ENCODE measurements at places on chromosomes 16 and 17.
A peak's percentile ranks its signal among the peaks of the same experiment; 100 is the strongest.

DNA sequence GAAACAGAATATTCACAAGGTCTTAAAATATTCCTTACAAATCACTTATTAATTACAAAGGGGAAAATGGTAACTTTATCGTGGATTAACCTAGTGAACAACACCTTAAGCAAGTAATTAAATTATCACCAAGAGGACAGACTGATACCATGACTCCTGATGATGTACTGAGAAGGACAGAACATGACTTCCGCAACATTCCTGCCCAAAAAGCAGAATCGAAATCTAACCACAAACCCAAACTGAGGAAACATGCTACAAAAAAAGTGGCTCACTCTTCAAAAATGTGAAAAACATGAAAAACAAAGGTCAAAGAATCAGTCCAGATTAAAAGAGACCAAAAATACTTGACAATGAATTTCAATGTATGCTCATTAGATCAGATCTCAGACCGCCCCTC, 151.5 kb downstream of the AATF start:
- DNase-seq = no peak

DNA sequence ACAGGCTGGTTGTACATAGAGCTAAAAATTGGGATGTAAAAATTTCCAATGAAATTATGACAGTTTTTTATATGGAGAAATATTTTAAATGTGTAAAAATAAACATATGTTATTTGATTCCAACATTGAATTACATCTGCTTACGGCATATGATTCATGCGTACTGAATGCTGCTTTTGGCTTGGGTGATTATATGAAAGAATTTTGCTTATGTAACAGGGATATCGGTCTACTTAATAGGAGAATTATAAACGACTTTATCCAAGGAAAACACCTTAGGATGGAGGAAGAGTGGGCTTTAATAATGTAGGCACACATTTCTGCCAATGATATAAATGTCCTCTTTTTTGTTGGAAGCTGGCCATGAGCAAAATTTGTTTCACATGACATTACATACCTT, 197.3 kb upstream of the GOT2 start:
- no peak for DNase-seq

- DNase-seq = peak; percentile 59
These were observed 23.6 kb upstream of the ABR start for GRCh38 chr17:1203111-1203966.

- no peak for DNase-seq
These were observed 8.4 kb downstream of the TMEM95 start for GRCh38 chr17:7363311-7363710.

- DNase-seq = peak; percentile 56
These were observed 67.6 kb downstream of the CDH13 start for GRCh38 chr16:82694239-82694874.

DNA sequence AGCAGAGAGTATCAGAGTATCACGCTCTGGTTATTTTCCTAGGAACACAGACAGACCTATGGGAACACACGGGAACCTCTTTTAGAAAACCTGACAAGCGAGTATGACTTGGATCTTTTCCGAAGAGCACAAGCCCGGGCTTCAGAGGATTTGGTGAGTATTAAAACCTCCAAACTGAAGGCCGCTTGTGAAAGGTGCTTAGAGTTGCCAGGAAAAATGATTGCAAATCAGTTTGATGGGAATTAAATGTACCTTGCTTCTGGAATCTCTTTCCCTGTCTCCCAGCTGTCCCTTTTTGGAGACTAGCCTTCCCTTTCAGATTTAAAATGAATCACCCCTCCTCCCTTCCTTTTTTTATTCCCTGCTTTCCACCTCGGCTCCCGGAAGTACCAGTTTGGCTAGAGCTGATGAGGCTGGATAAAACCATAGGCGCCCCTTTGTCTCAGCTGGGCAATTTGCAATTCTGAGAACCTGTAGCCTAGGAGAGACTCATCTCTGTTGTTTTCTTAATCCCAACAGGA, 27.3 kb downstream of the KAT7 start:
- DNase-seq = peak; percentile 18

DNA sequence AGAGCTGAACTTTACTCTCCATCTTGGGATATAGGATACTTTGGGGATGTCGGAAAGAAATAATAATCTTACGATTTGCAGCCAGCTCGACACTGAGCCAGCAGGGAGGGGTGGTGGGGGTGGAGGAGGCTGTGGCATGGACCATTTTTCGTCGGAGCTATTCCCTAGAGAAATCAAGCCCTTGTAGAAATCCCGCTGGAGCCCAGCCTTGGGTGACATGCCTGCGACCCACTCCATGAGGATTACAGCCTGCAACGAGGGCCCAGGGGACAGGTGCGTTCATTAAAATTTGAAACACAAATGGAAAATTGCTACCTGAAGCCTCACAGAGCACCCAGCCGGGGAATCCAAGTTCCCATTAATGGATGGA, 82.8 kb upstream of the GSE1 start:
- DNase-seq = no peak

GRCh38 chr17:75518201-75518600, 1.9 kb downstream of the TSEN54 start:
- DNase-seq = no peak

DNA sequence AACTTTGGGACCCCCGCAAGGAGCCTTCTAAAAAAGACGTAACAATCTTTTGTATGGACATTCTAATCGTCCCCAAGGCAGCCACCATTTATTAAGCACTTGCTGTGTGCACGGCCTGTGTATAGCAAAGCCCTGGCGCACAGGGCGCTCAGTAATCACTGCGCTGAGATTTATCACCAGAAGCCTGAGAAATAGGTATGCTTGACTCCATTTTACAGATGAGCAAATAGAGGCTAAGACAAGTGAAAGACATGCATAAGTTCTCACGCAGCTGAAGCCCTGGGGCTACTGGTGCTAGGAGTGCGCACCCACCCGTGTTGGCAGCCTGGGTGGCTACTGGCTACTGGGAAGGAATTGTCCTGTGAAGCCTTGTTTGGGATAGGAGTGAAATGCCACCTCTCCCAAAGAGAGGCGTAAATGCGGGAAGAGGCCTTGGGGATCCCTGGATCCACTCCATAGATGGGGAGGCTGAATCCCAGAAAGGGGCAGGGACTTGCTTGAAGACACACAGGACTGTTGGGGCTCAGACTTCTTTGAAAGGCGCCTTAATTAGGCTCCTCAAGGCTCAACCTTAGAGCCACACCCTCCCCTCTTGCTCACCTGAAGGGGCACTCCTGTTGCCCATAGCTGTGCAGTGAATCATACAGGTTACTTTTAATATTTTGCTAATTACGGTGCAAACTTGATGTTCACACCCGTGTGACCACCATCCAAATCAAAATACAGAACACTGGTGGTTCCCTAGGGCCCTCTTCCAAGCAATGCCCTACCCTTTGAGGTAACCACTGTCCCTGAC, 634 bp upstream of the NATD1 start:
- DNase-seq = peak; percentile 44

GRCh38 chr16:74766729-74767128, 7.9 kb downstream of the FA2H start:
- no peak for DNase-seq

GRCh38 chr17:69390795-69391501, 23.5 kb upstream of the MAP2K6 start:
- no peak for DNase-seq

- peak; percentile 29 for DNase-seq
These were observed 568 bp upstream of the TNK1 start for GRCh38 chr17:7380321-7380720.

DNA sequence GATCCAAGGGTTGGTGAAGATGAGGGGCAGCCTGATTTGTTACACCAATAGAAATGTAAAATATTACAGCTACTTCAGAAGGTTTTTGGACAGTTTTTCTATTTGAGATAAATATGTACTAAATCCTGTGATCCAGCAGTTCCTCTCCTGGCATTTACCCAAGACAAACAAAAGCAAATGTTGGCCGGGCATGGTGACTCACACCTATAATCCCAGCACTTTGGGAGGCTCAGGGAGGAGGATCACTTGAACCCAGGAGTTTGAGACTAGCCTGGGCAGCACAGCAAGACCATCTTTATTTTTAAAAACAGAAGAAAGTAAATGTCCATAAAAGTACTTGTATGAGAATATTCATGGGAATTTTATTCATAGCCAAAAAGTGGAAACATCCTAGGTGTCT, 64.8 kb upstream of the MRC2 start:
- DNase-seq = peak; percentile 57

GRCh38 chr16:80569440-80570105, 28.8 kb downstream of the DYNLRB2 start:
- DNase-seq = peak; percentile 48

- DNase-seq = peak; percentile 60
These were observed 11.2 kb downstream of the GALK1 start for GRCh38 chr17:75753514-75754377.

- DNase-seq = no peak
These were observed 99.5 kb upstream of the GSE1 start for GRCh38 chr16:85513649-85514048.

DNA sequence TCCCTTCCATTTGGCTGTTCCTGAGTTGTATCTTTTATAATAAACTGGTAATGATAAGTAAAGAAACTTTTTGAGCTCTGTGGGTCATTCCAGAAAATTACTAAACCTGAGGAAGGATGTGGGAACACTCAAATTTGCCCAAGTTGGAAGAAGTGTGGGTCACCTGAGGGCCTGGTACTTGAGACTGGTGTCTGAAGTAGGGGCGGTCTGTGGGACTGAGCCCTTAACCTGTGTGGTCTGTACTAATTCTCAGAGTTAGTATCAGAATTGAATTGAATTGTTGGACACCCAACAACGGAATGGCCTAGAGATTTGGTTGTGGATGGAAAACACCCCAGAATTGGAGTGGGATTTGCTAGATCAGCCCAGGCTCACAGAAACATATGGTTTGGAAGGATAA, 43.1 kb downstream of the IKZF3 start:
- DNase-seq = no peak

- no peak for DNase-seq
These were observed 19.9 kb downstream of the PGS1 start for GRCh38 chr17:78398390-78398789.

GRCh38 chr17:8393470-8394231, 4.0 kb downstream of the RNF222 start:
- peak; percentile 88 for DNase-seq

GRCh38 chr16:65200857-65201256, 79.0 kb upstream of the CDH11 start:
- DNase-seq = no peak

- no peak for DNase-seq
These were observed 12.3 kb downstream of the SCN4A start for GRCh38 chr17:63960430-63960829.

DNA sequence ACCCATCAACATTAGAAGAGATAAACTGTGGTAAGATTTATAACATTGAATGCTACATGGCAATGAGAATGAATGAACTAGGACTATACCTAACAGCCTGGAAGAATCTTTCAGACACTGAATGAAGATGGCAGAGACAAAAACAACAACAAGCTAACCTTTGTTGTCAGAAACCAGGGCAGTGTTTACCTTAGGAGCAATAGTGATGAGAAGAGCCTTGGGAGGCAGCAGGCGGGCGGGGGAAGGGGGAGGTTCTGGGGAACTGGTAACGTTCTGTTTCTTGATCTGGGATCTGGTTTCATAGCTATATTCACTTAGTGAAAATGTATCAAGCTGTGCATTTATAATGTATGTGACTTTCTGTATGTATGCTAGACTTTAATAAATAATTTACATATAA, 139.0 kb upstream of the TNRC6C start:
- no peak for DNase-seq

GRCh38 chr17:3944485-3945388, 19.5 kb downstream of the ATP2A3 start:
- peak; percentile 38 for DNase-seq

DNA sequence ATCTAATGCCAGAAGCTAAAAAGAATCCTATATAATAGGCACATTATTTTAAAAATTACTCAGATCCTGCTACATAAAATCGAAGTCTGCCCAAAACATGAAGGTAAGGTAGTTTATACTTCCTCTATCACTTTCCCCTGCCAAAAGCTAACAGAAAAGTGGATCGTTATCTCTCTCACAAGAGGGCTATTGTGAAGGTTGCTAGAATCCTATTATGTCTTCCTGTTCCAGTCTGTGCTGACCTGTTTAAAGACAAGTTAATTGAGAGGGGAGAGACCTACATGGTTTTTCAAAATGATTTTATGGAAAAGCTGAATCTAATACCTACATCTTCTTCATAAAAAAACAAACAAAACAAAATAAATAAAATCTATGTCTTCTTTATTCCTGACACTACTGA, 1410.9 kb upstream of the CDH8 start:
- DNase-seq = no peak

- DNase-seq = no peak
These were observed 181.1 kb downstream of the CCDC182 start for GRCh38 chr17:57563958-57564357.

GRCh38 chr17:13596241-13596923, 5.3 kb downstream of the HS3ST3A1 start:
- DNase-seq = no peak

- no peak for DNase-seq
These were observed 486.2 kb upstream of the RBFOX1 start for GRCh38 chr16:6846452-6846851.

DNA sequence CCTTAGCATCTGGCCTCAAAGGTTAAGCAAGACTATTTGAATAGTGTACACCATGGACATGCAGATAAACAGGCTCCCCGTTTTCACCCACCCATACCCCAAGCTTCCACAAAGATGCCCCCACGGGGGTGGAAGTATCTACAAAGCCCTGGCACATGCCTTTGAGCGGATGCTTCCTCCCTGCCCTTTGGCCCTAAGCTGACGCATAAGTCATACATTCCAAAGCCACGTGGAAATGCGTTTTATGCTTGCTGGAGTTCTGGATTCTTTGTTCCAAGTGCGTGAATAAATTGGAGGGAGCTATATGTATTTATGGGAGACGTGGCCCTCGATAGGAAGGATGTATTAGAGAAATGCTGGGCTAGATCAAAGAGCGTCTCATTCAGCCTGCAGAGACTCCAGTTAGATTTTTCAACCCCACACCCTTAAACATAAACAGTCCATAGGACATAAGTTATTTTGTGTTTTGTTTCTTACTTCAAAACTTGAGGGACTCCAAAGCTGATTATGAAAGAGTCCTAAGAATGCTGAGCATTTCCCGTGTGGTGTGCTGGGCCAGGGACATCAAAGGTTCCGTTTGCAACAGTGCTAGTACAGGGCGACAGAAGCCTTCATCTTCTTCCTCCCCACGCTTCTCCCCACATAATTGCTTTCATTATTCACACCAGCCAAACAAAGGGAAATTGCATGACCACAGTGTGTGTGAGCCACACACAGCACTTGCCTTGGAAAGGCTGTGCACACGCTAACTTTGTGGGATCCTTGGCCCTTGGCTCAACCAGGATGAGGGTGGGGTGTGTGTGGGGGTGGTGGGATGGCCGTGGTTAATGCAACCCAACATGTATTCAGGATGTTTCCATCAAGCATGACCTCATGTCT, 73.6 kb downstream of the WIPI1 start:
- DNase-seq = peak; percentile 58

DNA sequence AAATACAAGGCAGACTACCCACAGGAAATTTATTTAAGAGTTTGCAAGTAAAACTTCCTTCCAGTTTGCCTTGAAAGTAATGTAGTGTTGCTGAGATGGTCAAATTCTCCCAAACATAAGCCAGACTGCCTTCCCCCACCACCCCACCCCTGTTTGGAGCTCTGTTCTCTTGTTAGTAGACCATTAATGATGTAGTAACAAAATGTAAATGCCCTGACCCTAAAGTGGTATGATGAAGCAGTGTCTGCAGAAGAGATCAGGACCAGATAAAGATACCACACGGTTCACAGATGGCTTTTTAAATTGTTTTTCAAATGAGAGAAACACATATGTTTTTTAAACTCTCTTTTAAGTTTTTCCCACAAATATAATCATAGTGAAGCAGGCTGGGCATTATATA, 136.4 kb upstream of the TMEM97 start:
- DNase-seq = no peak

GRCh38 chr16:68287276-68288251, 23.2 kb downstream of the SLC7A6OS start:
- peak; percentile 82 for DNase-seq
